HT1080 (cell line): ENCODE measurements at places on chromosomes 4 and X. TPM values are rescaled to one million over a fixed set of nuclear protein-coding genes. Genes with fewer than 3 reads are reported as not detected.
A peak's percentile ranks its signal among the peaks of the same experiment; 100 is the strongest.

Gene ESX1
- total RNA-seq = 0.11 TPM in 1 of 2 replicates, not detected in the other

Gene MSX1
- total RNA-seq = 34.9 and 47.1 TPM in 2 replicates

Gene TMEM271
- not detected in 2 replicates for total RNA-seq

Gene CENPVL3
- total RNA-seq = not detected in 2 replicates

- DNase-seq = no peak
Measured at GRCh38 chrX:41723826-41724225, at the start of gene GPR82. Gene GPR82 (plus strand): TSS chrX:41724181. CDS start chrX:41727027, 2,846 bp downstream.

DNA sequence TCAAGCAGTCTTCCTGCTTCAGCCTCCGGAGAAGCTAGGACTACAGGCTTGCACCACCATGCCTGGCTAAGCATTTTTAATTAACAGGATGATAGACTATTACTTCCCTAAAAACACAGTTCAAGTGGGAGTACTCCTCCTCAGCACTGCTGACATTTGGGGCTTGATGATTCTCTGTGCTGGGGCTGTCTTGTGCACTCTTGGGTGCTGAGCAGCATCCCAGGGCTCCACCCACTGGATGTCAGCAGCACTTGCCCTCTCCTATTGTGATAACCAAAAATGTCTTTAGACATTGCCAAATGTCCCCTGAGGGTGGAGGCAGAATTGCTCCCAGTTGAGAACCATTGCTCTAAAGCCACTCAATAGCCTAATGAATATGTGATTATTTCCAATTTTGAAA, 60.4 kb downstream of the CLCN4 start:
- no peak for DNase-seq

GRCh38 chr4:57363346-57363745, 253.2 kb upstream of the IGFBP7 start:
- DNase-seq = no peak

GRCh38 chrX:97367125-97367524, 483.4 kb downstream of the RPA4 start:
- no peak for DNase-seq

- DNase-seq = peak; percentile 52
Measured at GRCh38 chr4:15677507-15677988, 4.1 kb upstream of the FAM200B start.

DNA sequence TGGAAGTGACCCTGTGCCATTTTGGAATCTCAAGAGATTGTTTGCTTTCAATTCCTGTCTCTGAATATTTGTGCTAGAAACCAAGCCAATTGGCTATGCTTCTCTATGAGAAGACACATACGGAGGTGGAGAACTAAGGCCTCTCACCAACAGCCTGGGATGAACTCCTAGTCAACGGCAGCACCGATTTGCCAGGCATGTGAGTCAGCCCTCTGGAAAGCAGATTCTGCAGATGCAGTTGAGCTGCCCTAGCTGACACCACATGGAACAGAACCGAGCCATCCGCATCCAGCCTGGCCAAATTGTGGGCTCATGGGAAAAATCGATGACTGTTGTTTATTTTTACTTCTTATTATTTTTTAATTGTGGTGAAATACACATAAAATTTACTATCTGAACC, 58.2 kb upstream of the WDFY3 start:
- DNase-seq = no peak

DNA sequence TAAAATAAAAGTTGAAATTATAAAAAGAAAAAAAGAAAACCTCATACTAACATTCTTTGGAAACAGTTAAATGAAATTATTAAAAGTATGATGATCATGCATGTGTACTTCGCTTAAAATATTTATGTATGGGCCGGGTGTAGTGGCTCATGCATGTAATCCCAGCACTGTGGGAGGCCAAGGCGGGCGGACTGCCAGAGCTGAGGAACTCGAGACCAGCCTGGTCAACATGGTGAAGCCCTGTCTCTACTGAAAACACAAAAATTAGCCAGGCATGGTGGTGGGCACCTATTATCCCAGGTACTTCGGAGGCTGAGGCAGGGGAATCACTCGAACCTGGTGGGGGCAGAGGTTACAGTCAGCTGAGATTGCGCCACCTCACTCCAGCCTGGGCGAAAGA, 952.2 kb upstream of the FTHL17 start:
- no peak for DNase-seq

DNA sequence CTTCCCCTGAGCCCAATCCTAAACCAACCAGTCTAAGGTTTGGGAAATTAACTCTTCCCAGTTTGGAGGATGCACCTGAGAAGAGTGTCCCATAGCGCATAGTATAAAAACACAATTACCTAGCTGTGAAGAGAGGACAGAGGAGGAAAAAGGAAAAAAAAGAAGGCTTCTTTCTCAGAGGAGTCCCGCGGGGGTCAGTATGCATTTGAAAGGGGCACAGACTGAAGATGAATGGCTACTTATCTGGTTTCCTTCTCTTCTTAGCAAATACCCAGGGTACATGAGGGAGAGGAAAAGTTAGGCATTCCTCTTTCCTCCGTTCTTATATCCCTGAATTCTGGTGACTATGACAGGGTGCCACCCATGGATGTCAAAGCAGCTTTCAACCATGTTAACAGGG, 96.9 kb downstream of the TMEM47 start:
- no peak for DNase-seq

GRCh38 chrX:39559229-39559628, 538.5 kb downstream of the BCOR start:
- DNase-seq = no peak

GRCh38 chr4:60657807-60658206, 542.3 kb upstream of the ADGRL3 start:
- no peak for DNase-seq

DNA sequence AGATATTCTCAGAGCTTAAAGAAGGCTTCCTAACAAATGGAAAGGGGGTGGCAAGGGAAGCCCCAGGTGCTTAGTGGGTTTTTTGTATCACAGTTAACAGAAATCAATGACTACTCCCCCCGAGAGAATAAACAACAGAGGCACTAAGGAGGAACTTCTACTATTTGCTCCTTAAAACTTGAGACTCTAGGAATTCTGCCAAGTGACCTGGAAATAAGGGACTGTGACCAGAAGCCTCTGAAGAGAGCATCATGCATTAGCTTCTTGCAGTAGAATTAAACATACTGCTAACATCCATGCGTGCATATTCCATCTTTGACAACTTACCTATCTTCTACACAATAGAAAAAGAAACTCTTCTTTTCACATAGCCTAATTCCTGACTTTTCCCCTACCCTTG, 86.8 kb downstream of the CAMK2D start:
- DNase-seq = no peak

- DNase-seq = peak; percentile 10
Measured at GRCh38 chrX:128436397-128437103, 384.3 kb upstream of the ACTRT1 start.
